CMK (cell line): ENCODE measurements at places on chromosomes 1 and 21.

- no peak for DNase-seq
Measured at GRCh38 chr1:81387446-81387845, 413.3 kb upstream of the ADGRL2 start.

DNA sequence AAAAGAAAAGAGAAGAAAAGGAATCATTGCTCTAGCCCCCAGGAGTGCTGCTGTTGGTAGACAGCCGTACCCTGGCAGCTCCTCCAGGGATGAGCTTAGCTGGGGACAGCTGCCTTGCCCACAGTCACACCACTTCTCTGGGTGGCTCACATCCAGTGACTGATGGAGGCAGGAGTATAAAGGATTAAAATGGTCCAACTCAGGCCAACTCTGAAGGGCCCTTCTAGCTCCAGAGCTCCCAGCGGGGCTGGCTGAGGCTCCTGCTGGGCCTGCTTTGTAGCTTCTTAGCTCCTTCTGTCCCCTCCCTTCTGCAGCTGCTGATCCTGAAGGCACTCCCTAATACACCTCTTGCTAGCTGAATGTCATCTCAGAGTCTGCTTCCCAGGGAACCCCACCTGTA is 4.4 kb downstream of the CITED4 start:
- DNase-seq = no peak

- no peak for DNase-seq
Measured at GRCh38 chr21:44749759-44750674, 38.6 kb upstream of the TSPEAR start.

DNA sequence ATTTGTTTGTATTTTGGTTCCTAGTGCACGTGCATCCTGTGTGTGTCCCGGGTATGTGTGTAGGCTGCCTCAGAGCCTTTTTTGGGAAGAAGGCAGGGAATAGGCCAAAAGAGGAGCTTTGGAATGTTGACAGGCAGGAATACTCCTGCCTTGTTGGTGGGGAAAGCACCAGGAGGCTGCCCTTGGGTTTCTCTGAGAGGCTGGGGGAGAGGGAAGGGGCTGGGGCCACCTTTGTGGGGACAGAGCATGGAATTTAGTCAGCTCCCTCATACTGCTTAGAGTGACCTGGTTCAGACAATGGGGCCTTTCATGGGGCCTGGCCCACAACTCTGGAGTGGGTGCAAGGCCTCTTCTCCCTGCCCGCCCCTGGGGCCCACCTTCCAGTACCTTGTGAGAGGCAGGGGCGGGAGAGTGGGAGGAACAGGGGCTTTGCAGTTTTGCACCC is 31.3 kb downstream of the ACOT11 start:
- no peak for DNase-seq

DNA sequence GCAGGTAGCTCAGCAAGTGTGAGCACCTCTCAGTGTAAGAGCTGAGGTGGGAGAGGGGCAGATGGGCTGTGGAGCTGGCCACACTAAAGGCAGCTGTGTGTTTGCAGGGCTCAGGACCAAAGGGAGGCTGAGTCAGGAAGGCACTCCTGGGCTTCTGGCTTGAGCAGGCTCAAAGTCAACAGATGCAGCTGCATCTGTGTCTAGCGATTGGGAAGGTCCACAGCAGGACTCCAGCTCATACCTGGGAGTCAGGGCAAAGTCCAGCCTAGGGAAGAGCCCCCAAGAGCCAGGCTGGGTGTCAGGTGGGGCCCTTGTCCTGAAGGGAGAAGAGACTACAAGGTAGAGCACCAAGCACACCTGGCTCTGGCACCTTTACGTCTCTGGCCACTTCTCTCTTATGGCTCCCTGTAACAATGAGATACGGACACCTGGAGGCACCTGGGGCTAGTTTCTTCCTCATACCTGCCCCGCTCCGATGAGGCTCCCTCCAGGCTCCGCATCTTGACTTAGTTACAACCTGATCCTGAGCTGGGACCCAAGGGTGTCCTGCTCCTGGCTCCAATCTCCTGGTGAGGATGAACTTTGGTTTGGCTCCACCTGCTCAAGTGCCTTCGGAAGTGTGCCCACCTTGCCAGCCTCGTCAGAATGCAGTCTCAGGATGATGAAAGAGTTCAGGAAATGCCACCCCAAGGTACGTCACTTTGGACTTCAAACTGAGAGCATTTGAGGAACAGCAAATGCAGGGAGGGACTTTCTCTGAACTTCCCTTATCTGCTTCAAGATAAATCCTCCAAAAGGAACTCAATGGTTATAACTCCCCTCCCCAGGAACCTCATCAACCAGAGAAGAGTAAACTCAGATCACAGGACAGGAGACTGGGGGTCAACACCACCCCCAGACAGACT is 21.5 kb upstream of the SLC2A1 start:
- DNase-seq = no peak

GRCh38 chr1:206909161-206909882 is 12.1 kb downstream of the IL24 start:
- DNase-seq = no peak

- no peak for DNase-seq
Measured at GRCh38 chr21:37704751-37705150, 211.5 kb downstream of the KCNJ6 start.

GRCh38 chr1:48203287-48203900 is 19.1 kb upstream of the SLC5A9 start:
- DNase-seq = no peak

- no peak for DNase-seq
Measured at GRCh38 chr1:53643881-53644390, 95.0 kb downstream of the GLIS1 start.

- no peak for DNase-seq
Measured at GRCh38 chr1:97170300-97170699, 448.7 kb downstream of the PTBP2 start.

DNA sequence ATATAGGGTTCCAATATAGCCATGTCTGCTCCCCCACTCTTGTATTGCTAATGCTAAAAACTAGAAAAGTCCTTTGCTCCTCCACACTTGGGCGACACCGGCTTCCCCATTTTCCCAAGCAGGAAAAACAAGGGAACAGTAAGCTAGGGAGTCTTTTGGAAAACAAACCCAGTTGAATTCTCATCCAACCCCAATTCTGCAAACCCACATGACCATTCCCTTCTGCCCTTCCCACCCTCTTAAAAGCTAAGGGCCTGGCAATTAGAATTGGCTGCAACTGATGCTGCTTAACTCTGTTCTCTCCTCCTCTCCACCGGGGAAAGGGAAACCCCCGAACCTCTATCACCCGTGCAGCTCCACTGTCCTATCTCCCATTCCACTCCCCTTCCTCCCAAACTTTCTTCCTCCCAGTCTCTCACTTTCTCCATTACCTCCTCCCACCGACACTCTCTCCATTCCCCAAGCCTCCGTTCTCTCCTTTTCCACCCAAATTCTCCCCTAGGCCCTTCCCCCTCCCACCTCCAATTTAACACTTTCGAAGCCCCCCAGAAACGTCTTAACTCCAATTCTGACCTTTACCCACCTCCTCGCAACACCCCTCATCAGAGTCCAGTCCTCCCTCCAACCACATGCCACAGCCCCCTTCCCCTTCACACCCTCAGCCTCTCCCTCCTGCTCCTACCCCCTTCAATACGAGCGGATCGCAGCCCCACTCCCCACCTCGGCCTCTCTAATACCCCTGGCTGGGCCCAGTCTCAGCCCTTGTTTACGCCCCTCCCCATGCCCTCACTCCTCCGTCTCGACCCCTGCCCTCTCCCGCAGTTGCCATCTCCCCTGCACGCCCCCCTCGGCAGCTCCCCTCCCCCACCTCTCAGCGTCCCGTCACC is 701 bp downstream of the DEDD start:
- DNase-seq = no peak

GRCh38 chr1:47991187-47991586 is 6.0 kb downstream of the TRABD2B start:
- DNase-seq = no peak
